Esophagus squamous epithelium (tissue), 5 donors: ENCODE measurements at places on chromosomes 7 and 10.

DNA sequence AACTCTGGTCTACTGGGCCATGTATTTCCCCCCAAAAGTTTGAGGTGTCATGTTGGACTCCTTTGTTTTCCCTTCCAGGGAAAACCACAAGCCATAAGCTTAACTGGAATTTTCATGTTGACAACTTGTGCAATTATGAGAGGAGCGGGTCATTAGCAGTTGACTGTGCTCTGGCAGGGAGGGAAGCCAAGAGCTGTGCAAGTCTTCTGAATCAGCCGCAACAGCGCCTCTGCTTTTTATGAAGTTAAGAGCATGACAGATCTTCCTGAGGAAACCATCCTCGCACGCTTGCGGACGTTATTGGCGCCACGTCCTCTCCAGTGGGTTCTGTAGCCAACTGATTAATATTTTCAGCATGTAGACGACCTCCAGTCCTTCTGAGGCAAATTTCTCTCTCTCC, 148.7 kb upstream of the MKI67 start:
- no peak for DNase-seq

- no peak for DNase-seq
Measured at GRCh38 chr7:76383089-76383944, 24.5 kb upstream of the YWHAG start.

- no peak for DNase-seq
Measured at GRCh38 chr7:108135446-108136190, 5.5 kb upstream of the LAMB4 start.

DNA sequence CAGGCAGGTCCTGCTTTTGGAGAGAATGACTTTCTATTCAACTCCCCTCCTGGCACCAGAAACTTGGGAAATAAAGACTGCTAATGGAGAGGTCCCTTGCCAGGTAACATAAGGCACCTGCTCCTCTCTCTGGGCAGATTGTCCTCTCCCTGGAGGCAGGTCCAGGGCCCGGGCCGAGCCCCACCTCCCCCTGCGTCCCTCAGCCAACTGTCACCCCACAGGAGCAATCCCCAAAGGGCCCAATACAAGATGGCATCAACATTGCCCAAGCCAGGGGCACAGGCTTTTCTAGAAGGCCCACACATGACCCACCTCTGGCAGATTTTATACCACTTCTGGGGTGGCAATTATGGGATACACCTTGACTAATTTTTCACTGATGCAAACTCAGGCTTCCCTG, 145.2 kb downstream of the HERPUD2 start:
- no peak for DNase-seq

- no peak for DNase-seq
Measured at GRCh38 chr10:105925045-105925785, 1239.3 kb downstream of the SORCS1 start.

DNA sequence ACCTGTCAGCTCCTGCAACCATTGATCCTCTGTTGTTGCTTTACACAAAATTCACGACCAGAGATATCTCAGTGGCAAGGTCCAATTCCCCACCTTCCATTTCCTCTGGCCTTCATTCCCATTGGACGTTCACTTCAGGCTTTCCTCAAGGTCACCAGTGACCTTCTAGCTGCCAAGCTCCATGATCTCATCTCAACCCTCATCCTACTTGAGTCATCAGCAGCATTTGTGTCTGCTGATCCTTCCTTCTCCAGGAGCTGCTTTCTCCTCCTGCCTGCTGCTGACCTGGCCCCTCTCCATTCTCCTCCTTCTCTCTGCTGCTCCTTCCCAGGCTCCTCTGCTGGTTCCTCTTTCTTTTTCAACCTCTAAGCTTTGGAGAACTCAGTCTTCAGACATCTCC, 66.2 kb upstream of the C10orf90 start:
- DNase-seq, result no peak

DNA sequence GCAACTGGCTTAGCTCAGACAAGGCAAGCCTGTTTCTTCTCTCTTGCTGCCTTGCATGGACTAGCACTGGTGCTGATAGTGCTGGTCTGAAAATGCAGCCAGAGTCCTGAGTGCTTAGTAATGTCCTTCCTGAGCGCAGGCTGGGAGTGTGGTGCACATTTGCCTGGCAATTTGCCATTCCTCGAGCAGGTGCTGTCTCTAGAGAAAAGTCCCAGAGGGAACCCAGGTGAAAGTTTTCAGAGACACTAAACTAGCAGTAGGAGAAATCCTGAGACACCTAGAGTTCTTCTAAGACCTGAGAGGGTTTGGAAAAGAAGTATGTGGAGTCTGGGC, 1.9 kb downstream of the SFTPD start:
- DNase-seq, result no peak

- no peak for DNase-seq
Measured at GRCh38 chr7:4739528-4739992, 35.9 kb upstream of the AP5Z1 start.

GRCh38 chr10:102152545-102152890, 329 bp downstream of the NOLC1 start:
- DNase-seq, result no peak

DNA sequence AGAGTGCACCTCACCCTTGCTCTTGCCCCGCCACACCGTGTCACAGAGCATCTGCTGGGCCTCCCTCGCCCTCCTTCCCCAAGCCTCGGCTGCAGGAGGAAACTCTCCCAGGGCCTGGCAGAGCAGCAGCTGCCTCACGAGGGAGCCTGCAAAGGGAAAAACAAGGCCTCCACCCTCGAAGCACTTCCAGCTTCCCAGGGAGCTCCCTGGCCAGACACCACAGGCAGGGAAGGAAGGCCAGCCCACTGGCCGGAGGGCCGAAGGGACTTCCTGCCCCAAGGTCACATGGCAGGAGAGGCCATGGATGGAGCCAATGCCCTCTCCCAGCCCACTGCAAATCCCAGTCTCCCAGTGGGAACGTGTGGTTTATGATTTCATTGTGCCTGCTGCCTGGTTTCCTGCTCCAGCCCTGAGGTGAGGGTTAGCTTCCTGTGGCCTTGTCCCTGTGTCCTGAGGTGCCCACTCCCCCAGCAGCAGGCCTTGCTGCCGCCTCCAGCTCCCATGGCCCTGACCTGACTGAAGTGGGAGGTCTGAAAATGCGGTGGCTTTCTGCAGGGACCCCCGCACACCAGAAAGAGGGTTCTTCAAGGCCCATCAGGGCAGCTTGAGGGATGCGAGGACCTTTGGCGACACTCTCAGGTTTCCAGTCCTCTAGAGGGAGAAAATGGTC, 100.5 kb upstream of the PPIF start:
- no peak for DNase-seq

DNA sequence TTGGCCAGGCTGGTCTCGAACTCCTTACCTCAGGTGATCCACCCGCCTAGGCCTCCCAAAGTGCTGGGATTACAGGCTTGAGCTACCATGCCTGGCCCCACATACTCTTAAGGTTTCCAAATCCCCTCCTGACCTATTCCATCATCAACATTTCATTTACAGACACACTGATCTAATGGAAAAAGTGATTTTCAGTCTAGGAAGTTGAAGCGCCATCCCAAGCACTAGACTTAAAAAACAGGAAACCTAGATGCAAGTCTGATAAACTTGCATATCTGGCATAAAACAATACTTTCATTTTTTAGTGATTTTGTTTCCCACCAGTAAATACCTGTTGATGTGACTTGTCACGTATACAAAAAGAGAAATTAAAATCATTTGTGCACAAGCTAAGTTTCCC, 44.0 kb downstream of the DNMBP start:
- no peak for DNase-seq

DNA sequence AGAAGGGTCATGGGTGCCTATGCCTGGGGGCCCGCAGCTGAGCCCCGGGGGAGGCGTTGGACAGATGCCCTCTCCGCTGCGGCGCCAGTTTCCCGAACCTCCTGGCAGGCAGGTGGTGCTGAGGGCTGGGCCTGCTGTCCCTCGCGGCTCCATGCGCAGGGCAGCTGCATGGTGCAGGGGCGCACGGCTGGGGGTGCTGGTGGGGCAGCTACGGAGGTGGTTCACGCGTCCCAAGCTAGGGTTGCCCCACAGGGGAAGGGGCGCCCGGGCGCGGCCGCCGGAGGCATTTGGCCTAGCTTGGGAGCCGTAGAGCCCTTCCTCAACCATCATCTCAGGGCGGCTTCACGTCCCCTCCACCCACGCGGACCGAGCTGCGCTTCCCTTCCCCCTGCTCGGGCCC, 146.0 kb downstream of the CCDC201 start:
- no peak for DNase-seq

DNA sequence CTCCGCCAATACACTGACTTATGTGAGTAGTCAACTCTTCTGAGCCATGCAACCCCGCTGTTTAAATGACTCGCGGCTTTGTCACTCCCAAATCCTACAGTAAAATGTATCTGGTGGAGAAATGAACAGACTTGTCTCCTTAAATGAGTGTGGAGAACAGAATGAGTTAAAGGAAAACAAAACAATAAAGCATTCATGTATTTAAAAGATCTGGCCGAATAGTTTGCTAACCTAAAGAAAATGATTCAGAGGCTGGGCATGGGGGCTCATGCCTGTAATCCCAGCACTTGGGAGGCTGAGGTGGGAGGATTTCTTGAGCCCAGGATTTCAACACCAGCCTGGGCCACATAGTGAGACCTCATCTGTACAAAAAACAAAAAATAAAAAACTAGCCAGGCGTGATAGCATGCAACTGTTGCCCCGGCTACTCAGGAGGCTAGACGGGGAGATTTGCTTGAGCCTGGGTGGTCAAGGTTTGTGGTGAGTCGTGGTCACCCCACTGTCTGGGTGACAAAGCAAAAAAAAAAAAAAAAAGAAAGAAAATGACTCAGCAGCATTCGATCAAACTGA, 86.5 kb upstream of the PFKP start:
- DNase-seq, result no peak

DNA sequence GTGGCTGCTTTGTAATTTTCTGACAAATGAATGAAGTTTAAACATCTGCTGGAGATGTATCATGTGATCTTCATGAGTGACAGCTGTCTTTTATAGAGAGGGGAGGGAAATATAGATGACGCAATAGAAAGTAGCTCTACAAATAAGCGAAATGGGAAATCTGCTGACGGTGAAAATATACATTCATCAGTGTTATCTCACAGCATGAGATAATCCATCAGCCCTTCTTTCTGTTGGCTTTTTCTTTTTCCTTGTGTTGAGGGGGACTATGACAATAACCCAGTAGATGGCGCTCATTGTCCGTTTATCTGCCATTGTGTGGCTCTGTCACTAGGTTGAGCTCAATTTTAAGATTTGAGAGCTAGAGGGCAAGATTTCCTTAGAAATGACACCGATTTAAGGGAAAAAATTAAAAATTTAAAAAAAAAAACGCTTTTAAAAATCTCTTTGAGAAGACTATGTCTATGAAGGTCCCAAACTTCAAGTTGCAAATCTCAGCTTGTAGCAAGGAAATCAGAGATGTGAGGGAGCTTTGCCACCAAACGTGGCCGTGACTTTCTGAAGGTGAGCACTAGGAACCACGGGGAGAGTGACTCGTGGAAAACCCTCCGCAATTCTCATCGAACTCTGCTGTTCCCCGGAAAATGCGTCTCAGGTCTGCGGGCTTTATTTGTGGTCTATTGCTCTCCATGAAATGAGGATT, 114.6 kb upstream of the SFMBT2 start:
- DNase-seq, result no peak

DNA sequence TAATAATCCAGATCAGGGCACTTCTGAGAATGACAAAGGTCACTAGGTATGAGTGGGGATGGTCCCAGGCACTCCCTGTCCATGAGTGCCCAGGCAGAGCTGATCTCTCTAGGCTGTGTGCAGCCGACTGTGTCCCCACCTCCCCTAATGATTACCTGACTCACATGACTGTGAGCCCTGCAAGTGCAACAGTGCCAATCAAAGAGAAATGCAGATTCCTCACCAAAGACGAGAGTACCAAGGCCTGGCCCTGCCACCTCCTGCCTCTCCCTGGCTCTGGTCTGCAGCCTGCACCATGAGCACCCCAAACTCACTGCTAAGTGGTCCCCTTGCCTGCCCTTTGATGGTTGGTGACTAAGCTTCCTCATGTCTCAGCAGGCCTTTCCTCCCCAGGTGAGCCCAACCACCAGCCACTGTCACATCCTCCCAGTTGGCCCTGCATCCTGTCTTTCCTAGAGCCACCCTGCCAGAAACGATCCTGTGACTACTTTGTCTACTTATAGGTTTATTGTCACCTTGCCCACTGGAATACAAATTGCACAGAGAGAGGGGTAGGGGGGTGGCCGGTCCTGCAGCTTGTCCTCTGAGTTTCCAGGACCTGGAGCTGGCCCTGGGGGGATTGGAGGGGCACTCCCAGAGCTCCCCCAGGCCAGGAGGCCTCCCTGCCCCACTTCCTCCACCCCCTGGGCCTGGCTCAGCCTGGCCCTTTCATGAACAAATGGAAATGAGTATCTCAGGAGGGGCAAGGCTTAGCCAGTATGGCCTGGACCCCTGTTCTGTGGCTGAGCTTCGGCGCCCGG, 22.4 kb upstream of the GDF10 start:
- DNase-seq, result no peak
